ENCODE measurements at places on chromosomes 2 and 18.

- no peak for DNase-seq
These were observed 282.5 kb upstream of the CWC22 start for GRCh38 chr2:180289627-180290026.

- DNase-seq = no peak
These were observed 713.0 kb downstream of the TDRD15 start for GRCh38 chr2:21836719-21837118.

GRCh38 chr2:129732630-129733026 is 246.8 kb upstream of the RAB6C start:
- no peak for DNase-seq

- no peak for DNase-seq
These were observed 143.7 kb upstream of the TMEM200C start for GRCh38 chr18:6039055-6039454.

DNA sequence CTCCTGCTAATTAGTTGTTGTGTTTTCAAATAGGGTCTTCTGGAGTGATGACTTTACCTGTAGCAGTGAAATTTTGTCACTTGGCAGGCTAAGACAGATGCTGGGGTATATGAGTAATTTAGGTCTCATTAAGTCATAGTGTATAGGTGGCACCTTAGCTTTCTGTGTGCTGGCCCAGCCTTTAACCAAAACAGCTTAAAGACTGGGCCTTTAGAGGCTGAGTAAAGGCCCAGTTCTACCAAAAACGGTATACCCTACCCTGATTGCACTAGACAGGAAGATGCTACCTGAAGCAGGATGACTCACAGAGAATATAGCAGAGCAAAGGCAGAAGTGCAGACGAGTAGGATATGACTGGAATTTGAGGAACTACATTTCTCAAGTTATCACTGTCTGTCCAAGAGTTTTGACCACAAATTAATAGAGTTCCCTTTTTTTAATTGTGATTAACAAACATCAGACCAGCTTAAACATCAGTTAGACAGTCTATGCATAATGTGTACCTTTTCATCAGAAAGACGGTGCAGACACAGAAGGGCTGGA is 337.9 kb upstream of the SALL3 start:
- no peak for DNase-seq

DNA sequence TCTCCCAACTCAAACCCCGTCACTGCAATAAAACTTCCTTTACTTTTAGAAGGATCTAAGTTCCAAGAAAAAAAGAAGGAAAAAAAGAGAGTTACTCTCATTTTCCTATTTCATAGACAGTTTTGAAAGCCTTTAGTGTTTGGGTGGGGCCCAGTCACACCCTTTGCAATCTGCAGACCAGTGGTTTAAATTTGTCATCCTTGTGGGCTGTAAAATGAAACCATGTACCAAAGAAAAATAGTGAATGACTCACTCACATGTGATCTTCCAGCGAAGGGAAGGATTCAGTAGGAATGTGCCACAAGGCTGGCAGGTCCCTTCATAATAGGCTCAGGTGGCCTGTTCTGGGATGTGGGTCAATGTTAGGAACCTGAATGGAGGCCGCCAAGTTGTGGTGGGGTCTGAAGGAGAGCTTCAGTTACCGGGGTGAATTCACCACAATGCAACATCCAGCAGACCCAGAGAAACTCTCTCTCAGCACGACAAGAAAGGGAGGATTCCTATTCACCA is 28.3 kb downstream of the ANXA4 start:
- no peak for DNase-seq
